ENCODE measurements at places on chromosomes 2 and 18.

- no peak for DNase-seq
Measured at GRCh38 chr2:10273215-10274175, 29.2 kb upstream of the HPCAL1 start.

DNA sequence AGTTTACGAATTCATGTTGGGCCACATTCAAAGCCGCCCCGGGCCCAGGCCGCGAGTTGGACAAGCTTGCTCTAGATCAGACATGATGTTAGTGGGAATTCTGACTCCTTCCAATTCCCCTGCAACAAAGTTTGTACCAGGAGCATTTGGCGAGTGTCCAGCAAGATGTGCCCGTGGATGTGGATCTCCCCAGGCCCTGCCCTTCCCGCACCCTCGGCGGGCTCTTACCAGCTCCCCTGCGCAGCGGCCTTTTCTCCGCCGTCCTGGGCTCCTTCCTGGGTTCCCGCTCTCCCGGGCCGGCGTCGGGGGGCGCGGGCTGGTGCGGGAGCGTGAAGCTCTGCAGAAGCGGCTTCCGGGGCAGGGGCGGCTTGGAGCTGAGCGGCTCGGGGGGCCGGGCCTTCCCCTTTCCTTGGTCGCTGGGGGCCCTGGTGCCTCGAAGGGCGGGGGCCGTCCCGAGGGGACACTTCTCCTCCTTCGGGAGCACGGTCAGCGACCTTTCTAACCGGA lies 90.8 kb upstream of the MGAT4A start:
- DNase-seq: no peak

GRCh38 chr18:23378302-23378686 lies 74.8 kb upstream of the RIOK3 start:
- no peak for DNase-seq

- no peak for DNase-seq
Measured at GRCh38 chr18:55420665-55421307, 167.2 kb downstream of the TCF4 start.

GRCh38 chr2:200397785-200398184 lies 91.3 kb downstream of the SPATS2L start:
- no peak for DNase-seq

- no peak for DNase-seq
Measured at GRCh38 chr2:7452110-7452876, 535.1 kb downstream of the RNF144A start.

DNA sequence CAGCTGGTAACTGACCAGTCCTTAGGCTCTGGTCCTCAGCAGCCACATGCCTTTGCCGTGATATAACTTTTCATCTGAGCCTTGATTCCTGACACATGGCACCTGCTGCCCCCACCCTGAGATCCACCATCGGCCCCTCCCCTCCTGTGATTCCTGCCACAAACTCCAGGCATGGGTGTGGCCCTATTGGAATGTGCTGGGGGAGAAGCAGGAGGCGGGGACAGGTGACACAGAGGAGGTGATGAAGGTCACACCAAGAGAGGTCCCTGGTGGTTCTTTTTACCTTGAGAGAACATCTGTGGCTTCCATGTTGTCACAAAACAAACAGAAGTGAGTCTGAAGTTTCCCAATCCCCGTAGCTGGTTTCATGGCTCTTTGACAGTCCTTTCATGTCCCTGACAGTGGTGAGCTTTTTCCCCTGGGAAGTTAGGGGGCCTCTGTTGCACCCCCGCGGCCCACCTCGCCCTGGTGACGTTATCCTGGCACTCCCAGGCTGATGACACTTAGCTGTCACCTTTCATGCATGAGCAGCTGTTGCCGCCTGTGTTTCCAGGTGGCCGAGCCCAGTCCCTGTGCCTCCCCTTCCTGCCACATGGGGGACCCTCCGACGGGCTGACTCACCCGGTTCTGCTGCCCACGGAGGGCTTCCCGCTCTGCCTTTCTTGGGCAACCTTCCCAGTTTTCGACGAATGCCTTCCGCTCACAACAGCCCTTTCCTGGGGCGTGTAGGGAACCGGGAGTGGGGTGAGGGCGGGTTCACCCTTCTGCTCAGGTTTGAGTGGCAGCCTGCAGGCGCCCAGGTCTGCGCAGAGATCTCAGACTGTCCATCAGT lies 66.3 kb upstream of the GLI2 start:
- no peak for DNase-seq

DNA sequence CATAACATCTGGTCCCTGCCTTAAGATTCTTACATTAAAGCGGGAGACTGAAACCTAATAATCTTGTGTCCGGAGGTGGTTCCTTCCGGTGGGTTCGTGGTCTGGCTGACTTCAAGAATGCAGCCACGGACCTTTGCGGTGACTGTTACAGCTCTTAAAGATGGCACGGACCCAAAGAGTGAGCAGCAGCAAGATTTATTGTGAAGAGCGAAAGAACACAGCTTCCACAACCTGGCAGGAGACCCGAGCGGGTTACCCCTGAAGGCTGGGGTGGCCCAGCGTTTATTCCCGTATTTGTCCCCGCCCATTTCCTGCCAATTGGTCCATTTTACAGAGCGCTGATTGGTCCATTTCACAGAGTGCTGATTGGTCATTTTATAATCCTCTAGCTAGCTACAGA lies 122.3 kb upstream of the SIX2 start:
- DNase-seq: no peak

GRCh38 chr2:68292108-68292710 lies 27.5 kb downstream of the CNRIP1 start:
- DNase-seq: no peak

GRCh38 chr2:139259422-139260051 lies 479.3 kb upstream of the NXPH2 start:
- no peak for DNase-seq

DNA sequence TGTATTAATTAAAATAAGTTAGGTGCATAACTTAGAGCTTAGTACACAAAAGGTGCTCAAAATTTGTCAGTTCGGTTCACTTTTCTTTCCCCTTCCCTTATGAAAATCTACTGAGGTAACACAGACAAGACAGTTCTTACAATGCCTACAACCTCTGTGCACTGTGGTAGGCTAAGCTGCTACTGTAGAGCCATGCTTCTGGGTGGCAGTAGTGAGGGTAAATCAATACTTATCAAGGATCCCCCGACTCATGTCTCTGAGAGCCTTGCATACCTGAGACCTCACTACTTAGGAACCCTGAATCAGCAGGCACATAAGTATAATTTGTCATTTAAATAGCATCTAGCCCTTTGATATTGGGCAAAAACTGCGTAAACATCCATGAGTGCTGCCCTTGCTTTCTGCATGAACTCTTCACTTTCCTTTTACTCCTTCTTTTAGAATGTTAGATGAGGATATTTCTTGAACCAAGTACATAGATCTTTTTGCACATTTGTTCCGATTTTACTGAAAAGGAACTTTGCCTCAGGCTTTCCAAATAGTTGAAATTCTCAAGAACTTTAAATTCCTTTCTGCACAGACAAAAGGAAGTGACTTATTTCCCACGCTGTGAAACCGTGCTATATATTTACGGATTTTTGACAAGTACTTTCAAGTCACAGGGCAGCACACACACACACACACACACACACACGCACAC lies 234.4 kb downstream of the TRIB2 start:
- no peak for DNase-seq

- DNase-seq: no peak
Measured at GRCh38 chr2:72780477-72780876, 45.4 kb downstream of the EXOC6B start.

DNA sequence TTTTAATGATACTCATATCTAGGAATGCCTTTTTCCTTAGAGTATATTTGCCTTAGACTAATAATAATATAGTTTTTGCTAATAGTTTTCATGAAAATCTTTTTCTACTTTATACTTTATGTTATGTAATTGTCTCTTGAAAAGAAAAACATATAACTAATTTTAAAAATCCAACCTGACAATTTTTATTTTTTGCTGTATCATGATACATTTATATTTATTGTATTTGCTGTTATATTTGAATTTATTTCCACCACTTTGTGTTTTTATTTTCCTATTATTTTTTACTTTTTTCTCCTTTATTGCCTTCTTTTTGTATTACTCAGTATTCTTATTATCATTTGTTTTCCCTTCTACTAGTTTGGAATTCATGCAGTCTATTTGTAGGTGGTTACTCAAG lies 85.4 kb downstream of the MBD5 start:
- DNase-seq: no peak

GRCh38 chr2:121721926-121722325 lies 14.7 kb downstream of the NIFK start:
- DNase-seq: no peak

DNA sequence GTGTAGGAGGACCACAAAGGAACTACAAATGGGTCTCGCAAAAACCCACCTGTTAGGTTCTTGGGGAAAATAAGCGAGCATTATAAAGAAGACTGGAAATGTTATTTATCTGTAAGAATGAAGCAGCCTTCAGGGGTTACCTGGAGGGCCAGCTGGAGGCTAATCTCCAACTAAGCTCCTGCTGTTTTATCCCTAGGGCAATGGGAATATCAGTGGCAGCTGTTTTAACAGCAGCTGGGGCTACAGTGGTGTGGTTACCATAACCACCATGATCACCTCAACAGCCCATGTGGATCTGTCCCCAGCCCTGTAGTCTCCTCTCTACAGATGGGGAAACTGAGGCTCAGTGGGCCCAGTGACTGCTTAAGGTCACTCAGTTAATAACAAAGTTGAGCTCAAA lies 108.1 kb downstream of the FTCDNL1 start:
- DNase-seq: no peak

- no peak for DNase-seq
Measured at GRCh38 chr2:73260338-73260984, 23.8 kb downstream of the FBXO41 start.

DNA sequence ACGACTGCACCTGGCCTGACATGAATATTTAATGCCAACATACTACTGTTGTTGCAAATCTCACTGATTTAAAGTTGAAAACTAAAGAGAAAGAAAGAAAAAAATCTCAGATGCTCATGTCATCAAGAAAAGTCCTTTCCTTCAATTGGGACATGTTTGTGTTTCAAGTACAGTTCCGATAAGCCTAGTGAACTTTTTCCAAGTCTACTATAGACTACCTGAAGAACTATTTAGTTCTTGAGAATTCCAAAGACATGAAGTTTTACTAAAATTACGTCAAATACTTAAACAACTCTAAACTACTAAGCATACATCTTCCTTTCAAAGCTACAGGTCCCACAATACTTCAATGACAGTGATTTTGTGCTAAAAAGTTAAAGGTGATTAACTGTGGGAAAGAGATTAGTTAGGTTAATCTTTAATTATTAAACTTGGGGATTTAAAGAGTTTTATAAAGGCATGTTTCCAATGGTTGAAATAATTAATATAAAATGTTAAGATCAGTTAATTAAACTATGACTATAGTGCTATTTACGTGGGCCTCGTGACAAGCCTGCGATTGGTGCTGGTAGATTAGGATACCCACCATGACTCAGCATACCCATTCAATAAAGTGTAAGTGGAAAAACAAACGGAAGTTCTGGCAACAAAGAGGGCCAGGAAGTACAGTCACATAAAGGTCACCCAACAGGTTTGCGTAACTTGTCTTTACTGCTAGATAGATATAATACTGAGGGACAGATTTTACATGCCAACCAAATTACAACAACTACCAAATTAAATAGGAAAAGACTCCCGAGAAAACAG lies 55.5 kb downstream of the SEPTIN10 start:
- DNase-seq: peak; percentile 89

DNA sequence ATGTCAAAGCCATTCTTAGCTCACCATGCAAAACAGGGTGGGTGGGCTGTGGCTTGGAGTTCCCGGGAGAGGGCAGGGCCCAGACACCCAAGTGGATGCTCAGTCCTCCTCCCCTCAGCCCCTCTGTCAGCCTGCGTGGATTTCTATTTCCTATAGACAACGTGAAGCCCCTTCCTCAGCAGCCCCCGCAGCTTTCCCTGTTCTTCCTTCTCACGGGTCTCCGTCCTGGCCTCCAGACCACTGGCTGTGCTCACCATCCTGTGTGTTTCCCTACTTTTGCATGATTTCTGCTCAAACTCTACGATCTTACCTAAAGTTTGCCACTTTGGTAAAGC lies 155.0 kb upstream of the PXDN start:
- DNase-seq: no peak

- DNase-seq: no peak
Measured at GRCh38 chr18:75209951-75210258, 692 bp upstream of the TSHZ1 start.

DNA sequence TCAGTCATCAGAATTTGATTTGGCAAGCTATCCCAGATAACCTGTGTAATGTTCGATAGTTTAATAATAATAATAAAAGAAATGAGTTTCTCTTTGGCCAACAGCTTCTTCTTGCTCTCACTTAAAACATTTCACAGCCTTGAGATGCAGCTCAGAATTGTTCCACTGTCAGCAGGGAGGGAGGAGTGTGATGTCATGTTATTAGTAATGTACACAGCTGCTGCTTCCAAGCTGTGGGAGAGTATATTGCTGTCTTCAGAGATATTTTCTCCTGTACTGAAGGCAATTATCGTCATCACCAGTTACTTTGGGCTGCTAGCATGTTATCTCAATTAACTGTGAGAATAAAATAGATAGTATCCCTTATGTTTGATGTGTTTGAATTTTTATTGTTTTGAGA lies 146.9 kb upstream of the MAP3K20 start:
- no peak for DNase-seq

DNA sequence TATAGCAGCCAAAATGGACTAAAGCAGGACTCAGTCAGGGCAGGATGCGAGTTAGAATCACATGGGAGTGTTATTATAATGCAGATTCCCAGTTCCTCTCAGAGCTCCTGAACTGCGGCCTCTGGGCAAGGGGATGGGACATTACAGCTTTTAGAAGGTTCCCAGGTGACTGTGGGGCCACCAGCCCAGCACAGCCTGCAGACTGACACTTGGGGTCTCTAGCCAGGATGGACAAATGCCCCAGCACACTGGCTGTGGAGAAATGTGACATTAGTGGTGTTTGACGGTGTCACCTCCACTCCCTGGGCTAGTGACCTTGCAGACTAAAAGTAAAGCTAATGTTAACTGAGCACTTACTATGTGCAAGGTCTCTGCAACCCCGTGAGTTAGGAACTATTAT lies 238.0 kb upstream of the HS6ST1 start:
- no peak for DNase-seq

- DNase-seq: no peak
Measured at GRCh38 chr18:22257022-22257543, 87.7 kb downstream of the GATA6 start.

DNA sequence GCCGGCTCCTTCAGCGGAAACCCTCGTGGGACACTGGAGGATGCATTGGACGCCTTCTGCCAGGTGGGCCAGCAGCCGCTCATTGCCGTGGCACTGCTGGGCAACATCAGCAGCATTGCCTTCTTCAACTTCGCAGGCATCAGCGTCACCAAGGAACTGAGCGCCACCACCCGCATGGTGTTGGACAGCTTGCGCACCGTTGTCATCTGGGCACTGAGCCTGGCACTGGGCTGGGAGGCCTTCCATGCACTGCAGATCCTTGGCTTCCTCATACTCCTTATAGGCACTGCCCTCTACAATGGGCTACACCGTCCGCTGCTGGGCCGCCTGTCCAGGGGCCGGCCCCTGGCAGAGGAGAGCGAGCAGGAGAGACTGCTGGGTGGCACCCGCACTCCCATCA lies 7.8 kb upstream of the CENPA start:
- no peak for DNase-seq

DNA sequence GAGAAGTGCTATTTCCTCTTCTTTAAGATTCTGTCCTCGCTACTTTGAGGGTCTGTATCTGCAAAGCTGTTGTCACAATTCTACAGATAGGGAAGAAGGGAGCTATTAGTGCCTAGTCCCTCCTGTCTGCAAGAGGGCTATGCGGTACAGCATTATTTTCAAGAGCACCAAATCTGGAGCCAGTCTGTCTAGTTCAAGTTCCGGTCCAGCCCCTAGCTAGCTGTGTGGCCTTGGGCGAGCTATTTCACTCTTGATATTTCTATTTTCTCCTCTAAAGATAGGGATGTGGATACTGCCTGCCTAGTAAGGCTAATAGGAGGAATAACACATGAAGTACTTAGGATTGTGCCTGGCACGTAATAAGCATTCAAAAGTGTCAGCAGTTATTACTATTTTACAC lies 272.4 kb downstream of the KCNE4 start:
- no peak for DNase-seq
